NCI-H446 (cell line): ENCODE measurements at places on chromosomes 7 and 10.

- no peak for DNase-seq
These were observed 234.7 kb upstream of the GLI3 start for GRCh38 chr7:42471573-42472174.

DNA sequence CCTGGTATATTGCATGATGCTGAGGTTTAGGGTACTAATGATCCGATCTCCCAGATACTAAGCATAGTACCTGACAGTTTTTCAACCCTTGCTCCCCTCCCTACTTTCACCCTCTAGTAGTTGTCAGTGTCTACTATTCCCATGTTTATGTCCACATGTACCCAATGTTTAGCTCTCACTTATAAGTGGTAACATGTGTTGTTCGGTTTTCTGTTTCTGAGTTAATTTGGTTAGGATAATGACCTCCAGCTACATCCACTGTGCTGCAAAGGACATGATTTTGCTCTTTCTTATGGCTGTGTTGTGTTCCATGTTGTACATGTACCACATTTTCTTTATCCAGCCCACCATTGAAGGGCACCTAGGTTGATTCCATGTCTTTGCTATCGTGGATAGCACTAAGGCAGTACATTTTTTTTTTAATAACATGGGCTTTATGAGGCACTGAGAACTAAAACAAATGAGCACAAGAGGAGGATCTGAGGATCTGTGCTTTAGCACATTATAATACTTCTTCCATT lies 28.1 kb downstream of the ITGB8 start:
- DNase-seq: no peak

GRCh38 chr7:74138334-74138867 lies 35.8 kb upstream of the EIF4H start:
- DNase-seq: no peak

DNA sequence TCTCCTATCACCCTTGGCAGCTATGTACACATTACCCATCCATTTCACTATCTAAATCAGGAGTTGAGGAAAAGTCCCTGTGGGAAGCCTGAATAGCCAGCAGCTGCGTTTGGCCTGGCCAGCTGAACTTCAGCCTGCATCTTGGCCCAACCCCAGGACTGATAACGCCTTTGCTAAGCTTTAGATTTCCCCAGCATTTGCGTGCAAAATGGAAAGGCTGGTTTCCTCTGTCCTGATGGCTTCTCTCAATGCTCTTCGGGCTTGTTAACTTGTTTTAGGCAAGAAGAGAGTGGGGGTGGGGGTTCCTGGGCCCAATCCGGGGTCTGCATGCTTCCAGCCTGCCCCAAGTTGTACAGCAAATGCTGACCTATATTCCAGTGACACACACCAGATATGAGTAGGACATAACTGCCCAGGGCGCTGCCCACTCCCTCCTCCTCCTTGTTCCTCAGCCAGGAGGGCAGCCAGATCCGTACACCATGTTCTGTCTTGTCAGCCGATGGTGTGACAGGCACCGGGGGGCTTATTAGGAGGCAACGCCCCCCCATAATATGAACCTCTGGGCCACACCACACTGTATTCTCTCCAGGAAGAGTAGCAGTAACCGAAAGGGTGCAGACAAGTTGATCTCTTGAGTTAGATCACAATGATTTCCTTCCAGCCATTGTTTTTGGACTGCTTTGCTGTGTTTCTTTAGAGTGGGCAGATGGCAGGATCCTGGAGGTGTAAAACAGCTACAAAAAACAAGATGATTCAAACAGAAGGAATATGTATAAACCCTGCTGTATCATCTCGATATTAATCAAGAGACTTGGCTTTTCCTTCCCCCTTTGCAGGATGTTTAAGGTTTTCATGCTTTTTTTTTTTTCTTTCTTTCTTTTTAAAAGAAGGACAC lies 339.0 kb downstream of the RNLS start:
- DNase-seq: no peak

DNA sequence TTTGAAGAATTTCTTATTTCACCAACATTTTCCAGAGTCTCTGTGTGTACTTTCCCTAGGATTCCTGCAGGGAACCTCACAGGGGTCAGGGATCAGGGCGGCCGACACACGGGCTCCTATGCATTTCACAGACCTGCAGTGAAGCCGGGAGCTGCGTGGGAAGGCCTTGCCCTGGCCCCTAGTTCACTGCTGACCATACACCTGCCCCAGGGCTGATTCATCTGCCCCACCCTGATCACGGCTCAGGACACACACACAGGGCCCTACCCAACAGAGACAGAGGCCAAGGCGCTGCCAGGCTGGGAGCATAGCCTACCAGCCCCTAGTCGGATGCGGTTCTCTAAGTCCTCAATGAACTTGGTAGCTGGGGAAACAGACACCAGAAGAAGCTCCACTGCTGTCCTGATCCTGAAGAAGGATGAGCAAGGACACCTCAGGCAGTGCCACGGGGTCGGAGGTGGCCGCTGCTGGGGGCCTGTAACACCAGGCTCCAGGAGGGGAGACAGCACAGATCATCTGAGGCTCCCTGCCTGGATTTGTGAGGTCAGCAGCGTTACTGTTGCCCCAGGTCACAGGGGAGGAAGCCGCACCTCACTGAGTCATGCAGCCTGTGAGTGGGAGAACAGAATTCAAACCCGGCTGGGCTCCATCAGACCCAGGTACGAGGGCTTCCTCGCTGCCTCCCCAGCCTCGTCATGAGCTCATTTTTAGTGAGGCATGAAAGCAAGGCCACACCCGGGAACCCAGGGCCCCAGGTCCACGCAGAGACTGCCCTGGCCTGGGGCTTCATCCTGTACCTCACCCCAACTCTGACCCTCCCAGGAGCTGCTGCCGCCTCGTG lies 278.8 kb upstream of the PPP2R2D start:
- no peak for DNase-seq

DNA sequence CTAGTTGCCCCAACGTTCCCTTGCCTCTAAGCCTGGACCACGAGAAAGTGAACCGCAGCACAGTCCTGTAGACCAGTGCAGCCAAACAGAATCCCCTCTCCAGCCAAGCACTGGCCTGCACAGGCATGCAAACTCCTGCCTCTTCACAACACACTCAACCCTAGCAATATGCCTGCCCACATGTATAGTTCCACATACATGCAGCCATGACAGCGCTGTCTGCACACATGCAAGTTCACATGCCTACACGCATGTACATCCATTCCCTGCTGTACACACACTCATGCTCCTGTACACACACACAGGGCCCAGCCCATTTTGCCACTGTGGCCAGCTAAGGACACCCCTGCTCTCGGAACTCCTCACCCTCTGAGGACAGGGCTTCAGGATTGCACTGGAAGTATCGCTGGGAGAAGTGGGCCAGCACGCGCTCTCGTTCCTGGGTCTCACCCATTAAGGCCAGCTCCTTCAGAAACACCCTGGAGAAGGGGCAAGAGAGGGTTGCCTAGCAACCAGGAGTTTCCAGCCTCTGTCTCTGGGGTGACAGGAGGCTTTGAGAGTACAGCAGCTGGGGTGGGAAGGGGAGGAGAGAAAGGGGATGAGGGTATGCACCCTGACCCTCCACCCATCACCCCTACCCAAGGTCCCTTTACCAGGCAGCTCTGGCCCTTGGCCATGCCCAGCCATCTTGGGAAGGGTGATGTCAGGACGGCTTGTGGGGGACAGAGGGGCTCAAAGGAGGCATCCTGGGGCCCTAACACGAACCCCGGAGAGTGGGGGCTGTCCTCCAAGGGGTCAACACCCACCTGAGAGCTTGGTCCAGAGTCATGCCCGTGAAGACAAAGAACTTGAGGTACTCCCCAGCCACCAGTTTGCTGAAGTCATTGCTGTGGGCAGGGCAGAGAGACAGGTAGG lies 7.0 kb downstream of the PSD start:
- no peak for DNase-seq

GRCh38 chr7:135877805-135878204 lies 99.4 kb downstream of the MTPN start:
- DNase-seq: no peak

DNA sequence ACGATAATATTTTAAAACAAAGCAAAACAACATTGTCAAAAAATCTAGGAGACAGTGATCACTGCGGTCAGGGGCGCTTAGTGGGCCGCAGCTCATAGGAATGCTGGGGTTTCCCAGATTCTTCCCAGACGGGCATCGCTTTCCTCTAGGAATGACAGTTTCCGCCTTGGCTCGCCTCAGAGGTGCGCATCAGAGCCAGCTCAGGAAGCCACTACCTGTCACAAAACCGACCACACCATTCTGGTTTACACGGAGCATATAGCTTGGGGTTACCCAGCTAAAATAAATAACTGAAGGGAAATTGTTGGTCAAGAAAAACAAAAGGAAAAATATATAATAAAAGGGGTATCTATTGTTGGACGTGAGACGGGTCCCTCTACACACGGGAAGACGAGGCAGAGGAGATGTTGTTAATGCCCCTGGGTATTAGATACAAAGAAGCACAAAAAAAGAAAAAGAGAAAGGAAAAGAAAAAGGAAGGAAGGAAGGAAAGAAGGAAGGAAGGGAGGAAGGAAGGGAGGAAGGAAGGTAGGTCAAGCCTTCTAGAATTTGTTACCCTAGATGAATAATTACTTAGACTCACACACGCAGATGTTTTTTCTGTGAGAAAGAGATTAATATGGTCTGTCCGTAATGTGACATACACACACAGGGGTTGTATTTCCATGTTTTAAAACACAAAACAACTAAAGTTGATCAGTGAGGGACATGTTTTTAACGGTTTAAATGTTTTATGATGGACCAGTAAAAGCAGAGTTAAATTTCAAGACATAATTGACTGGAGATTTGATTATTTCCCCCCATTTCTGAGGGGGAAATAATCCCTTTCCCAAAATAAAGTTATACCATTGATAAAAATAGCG lies 292.4 kb upstream of the NFE2L3 start:
- DNase-seq: no peak
